Epithelial cell of proximal tubule (primary cell): ENCODE measurements at places on chromosomes 3 and 15.
A peak's percentile ranks its signal among the peaks of the same experiment; 100 is the strongest.

GRCh38 chr15:63422891-63423590 lies 41.4 kb upstream of the CA12 start:
- no peak for DNase-seq

- peak; percentile 84 for DNase-seq
Observed at GRCh38 chr3:112671930-112672715, 31.2 kb upstream of the CCDC80 start.

DNA sequence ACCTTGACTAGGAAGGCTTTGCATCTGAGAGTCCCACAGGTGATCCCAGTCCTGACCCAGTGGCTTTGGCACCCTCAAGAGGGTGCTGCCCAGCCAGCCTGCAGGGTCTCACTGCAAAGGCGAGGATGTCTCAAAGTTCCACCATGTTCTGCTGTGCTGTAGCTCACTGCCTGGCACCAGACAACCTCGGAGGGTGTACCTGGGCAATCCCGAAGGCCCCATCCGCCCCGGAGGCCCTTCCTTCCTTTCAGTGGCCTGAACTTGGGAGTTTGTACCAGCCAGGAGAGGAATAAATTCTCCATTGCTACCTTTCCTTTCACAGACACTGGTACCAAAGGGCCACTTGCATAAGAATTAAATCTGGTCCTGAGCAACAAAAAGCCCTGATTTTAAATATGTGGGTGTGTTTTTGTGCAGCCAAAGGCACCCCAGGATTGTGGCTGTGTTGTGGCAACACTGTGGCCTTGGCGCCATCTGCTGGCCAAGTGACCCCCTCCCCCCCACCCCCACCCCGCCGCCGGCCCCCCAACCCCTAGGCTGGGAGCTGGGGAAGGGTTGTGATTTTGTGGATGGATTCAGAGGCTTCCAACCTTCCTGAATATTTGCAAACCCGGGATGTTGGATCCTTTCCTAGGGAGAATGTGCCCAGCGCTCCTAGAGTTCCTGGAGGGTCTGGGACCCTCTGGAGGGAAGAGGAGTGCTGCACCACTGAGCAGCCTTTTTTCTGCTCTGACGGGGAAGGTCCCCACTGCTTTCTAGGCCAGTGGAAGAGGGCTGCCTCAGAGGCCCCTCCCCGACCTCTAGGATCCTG lies 9.7 kb upstream of the PTPN23 start:
- DNase-seq = no peak

- no peak for DNase-seq
Observed at GRCh38 chr15:93485438-93486327, 396.7 kb upstream of the RGMA start.

- no peak for DNase-seq
Observed at GRCh38 chr3:53142986-53143385, 12.8 kb upstream of the RFT1 start.

DNA sequence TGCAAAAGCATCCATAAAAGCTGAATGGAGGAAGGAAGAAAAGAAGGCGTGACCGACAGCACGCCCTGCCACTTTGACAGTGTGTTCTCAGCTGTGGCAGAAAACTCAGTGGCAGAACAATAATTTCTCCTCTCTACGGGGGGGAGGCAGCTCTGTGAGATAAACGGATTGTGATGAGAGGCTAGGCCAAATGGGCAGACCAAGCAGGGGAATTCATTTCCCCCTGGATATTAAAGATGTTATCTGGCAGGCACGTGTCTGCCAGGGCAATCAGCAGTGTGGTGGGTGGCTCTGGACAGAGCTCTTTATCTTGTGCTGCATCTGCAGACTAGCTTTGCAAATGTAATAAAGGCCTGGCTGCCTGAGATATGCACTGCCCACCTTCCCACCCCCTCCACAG lies 1.9 kb upstream of the RMDN3 start:
- no peak for DNase-seq

DNA sequence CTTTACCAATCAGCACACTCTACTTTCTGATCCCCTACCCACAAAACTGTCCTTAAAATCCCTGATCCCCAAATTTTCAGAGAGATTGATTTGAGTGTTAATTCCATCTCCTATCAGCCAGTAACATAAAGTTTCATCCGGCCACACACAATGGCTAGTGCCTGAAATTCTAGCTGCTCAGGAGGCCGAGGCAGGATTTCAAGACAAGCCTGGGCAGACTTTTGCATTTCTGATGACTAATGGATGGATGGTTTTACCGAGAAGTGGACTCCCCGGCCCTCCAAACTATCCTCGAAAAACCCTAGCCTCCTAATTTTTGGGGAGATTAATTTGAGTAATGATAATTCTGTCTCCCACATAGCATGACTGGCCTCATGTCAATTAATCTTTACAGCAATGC lies 269.8 kb upstream of the POU1F1 start:
- no peak for DNase-seq

- no peak for DNase-seq
Observed at GRCh38 chr3:54671511-54671910, 256.3 kb downstream of the LRTM1 start.

- DNase-seq = no peak
Observed at GRCh38 chr15:70120958-70121623, 23.4 kb upstream of the TLE3 start.

- peak; percentile 97 for DNase-seq
Observed at GRCh38 chr3:56758539-56758981, 43.2 kb downstream of the ARHGEF3 start.

DNA sequence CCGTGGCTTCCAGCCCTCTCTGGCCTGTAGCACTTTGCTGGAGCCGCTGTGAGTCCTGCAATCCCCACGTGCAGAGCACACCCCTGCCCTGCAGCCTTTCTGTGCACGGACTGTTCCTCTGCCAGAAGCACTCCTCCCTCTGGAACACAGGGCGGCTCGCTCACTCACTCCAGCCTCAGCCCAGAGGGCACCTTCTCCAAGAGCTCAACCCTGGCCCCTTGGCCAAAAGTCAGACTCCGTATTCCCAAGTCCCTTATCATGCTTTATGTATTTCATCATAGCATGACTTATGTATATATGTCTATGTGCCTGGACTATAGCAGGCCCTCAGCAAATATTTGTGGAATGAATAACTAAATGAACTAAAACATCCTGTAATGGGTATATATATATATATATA lies 63.2 kb downstream of the ASB7 start:
- no peak for DNase-seq

- DNase-seq = no peak
Observed at GRCh38 chr3:150098621-150099020, 127.9 kb upstream of the PFN2 start.

DNA sequence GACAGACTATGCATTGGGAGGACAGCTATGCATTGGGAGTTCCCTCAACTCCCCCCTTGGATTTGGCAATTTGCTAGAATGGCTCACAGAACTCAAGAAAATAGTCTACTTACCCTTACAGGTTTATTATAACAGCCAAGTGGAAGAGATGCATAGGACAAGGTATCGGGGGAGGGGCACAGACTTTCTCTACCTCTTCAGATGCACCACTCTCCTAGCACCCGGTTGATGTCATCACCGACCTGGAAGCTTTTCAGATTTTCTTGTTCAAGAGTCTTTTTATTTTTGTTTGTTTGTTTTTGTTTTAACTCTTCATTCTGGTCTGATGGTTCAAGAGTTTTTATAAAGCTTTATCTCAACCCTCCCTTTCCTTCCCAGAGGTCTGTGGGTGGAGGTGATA lies 20.7 kb upstream of the ADAMTS9 start:
- DNase-seq = no peak

- no peak for DNase-seq
Observed at GRCh38 chr15:76065245-76065644, 5.5 kb downstream of the TMEM266 start.

DNA sequence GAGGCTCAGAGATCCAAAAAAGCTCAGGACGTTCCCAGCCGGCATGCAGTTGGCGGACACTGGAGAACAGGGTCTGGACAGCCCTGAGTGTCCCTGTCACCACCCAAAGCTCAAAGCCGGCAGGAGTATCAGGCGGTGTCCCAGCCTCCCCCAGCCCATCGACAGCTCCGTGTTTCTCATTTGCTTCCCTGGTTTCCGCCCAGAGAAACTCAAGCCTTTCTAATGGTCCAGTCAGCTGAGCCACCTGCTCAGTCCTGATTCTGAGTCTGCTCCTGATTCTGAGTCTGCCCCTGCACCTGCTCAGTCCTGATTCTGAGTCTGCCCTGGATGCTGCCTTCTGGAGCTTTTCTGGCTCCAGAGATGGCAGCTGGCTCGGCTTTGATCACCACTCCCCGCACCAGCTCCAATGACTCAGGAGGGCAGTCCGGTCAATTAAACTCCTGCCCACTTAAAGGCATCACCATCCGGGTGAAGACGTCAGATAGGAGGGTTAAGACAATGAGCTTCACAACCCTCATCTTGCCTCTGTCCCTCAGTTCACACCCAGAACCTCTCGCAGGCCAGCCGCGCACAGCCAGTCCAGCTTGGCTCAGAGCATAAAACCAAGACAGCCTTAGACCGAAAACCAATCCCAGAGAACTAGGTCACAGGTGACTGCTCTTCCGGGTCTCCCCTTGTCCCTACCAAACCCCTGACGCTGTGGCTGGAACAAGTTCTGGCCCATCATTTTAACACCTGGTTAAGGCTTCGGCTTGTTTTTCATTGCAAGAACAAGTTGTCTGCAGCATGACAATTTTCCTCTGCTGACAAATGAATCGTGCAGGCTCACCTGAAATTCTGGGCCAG lies 6.8 kb downstream of the PCSK6 start:
- peak; percentile 10 for DNase-seq
